RWPE2 (cell line): ENCODE measurements at places on chromosomes 13 and 19.

DNA sequence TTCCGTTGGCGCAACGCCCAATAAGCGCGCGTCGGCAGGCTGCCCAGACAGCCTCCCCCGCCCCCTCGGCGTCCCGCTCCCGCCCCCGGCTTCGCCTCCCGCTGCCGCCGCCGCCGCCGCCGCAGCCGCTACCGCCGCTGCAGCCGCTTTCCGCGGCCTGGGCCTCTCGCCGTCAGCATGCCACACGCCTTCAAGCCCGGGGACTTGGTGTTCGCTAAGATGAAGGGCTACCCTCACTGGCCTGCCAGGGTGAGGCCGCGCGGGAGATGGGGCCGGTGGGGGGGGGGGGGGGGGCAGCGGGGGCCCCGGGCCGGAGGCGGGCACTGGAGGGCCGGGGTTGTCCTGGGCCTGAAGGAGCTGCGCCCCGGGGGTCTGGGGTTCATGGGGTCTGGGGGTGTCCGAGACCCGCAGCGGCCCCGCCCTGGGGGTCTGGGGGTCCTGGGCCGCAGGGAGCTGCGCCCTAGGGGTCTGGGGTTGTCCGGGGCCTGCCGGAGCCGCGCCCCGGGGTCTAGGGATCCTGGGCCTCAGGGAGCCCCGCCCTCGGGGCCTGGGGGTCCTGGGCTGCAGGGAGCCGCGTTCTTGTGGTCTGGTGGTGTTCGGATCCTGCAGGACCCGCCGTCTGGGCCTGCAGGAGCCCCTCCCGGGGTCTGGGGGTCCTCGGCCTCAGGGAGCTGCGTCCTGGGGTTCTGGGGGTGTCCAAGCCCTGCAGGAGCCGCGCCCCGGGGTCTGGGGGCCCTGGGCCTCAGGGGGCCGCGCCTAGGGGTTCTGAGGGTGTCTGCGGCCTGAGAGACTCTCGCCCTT, at the start of gene HDGFL2:
Gene HDGFL2, plus strand, starts transcription at position 124 of the 801 bp plus-strand sequence. Its CDS starts 54 bp downstream, at position 178.
- peaks cover 5% of the 10 kb centered on the region; the same call in 1 of the 2 replicates for H3K36me3 ChIP-seq
- no peak for DNase-seq
- no peaks in the 10 kb centered on the region for H3K27me3 ChIP-seq

GRCh38 chr19:49432141-49433073, 7.2 kb downstream of the GFY start:
- no peaks in the 10 kb centered on the region for H3K4me1 ChIP-seq
- H3K4me3 ChIP-seq: no peak overlapping the region
- no peaks in the 10 kb centered on the region for H3K36me3 ChIP-seq
- H3K27ac ChIP-seq: no peak overlapping the region
- DNase-seq: no peak

DNA sequence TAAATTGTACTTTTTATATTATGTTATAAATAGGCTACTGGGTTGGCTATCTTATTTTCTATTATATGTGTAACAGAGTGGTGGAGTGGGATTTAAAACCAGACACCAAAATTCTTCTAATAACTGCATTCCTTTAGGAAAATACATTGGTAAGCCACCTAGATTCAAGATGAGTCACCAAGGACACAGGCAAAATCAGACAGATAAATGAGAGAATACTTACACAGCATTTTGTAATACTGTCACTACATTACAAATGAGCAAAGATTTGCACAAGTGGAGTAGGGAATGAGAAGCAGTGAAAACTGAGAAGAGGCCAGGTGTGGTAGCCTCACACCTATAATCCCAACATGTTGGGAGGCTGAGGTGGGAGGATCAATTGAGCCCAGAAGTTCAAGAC, 6.2 kb upstream of the SPART start:
- H3K27ac ChIP-seq: no peak overlapping the region
- no peaks in the 10 kb centered on the region for H3K36me3 ChIP-seq
- H3K4me3 ChIP-seq: no peak overlapping the region
- H3K27me3 ChIP-seq: no peaks in the 10 kb centered on the region

DNA sequence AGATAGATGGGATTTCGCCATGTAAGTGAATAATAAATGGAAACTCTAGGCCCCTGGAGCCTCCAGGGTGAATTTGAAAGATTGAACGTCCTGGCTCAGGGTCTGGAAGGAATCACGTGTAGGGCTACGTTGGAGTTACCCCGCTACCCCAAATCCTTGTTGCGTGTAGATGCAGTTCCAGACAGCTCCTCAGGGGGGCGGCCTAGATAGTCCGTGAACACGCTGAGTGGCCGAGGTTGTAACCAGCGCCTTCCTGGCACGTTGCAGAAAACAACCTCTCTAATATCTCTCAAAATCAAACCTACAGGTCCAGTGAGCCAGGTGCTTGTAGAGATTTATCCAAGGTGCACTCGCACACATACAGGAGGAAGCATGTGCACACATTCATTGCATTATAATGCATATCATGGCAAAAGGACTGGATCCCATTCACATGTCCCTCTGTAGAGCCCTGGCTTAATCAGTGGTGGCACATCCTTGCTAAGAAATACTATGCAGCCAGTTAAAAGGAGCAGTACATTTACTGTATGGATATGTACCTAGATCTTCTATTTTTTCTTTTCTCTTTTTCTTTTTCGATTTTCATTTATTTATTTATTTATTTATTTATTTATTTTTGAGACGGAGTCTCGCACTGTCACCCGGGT, 2.5 kb upstream of the KEAP1 start:
- H3K27ac ChIP-seq: no peak overlapping the region
- no peaks in the 10 kb centered on the region for H3K36me3 ChIP-seq
- no peak for DNase-seq
- H3K4me3 ChIP-seq: no peak overlapping the region
- peaks cover 15% of the 10 kb centered on the region for H3K4me1 ChIP-seq
- H3K27me3 ChIP-seq: no peaks in the 10 kb centered on the region

DNA sequence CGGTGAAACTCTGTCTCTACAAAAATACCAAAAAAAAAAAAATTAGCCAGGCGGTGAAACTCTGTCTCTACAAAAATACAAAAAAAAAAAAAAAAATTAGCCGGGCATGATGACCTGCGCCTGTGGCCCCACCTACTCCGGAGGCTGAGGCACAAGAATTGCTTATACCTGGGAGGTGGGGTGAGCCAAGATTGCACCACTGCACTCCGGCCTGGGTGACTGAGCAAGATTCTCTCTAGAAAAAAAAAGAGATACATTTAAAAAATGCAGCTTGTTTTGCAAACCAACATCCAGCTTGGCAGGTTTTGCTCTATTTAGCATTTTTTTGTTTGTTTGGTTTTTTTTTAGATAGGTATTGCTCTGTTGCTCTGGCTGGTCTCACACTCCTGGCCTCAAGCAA, 6.7 kb upstream of the PGPEP1 start:
- H3K27me3 ChIP-seq: no peaks in the 10 kb centered on the region
- H3K4me3 ChIP-seq: no peak overlapping the region
- H3K4me1 ChIP-seq: no peaks in the 10 kb centered on the region
- no peak overlapping the region for H3K27ac ChIP-seq

GRCh38 chr13:110714797-110715394, 1.4 kb downstream of the ING1 start:
- H3K4me1 ChIP-seq: peaks cover 4% of the 10 kb centered on the region
- H3K27ac ChIP-seq: peak overlapping the region; percentile 83
- no peaks in the 10 kb centered on the region for H3K27me3 ChIP-seq
- peak; percentile 67 for DNase-seq
- H3K36me3 ChIP-seq: no peaks in the 10 kb centered on the region; the same call in 1 of the 2 replicates

DNA sequence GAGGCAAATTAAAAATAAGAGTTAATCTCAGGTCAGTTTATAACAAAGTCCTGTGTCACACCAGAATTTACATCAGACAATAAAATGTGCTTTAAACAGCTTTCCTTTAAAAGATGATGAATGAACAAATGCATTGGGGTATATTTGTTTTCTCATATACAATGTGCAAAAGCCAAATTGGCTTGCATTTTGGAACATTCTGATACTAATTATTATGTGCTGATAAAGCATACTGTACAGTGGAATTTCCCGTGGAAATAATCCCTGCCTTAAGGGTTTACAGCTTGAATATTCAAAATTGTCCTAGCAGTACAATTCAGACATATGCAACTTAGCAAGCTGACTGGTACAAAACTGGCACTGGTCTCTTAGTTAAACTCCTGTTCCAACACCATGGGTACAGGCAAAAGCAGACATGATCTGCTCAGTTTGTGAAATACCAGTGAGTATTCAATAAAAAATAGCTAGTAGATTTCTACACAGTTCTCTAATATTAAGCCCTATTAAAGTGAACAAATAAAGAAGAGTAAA, 373.4 kb downstream of the SLITRK1 start:
- H3K4me3 ChIP-seq: no peak overlapping the region
- no peak overlapping the region for H3K27ac ChIP-seq
- H3K27me3 ChIP-seq: no peaks in the 10 kb centered on the region
- DNase-seq: no peak
- H3K36me3 ChIP-seq: no peaks in the 10 kb centered on the region

GRCh38 chr19:50531171-50531612, 17.5 kb upstream of the ASPDH start:
- no peaks in the 10 kb centered on the region for H3K36me3 ChIP-seq
- H3K4me3 ChIP-seq: no peak overlapping the region
- H3K27me3 ChIP-seq: peaks cover 3% of the 10 kb centered on the region
- H3K27ac ChIP-seq: no peak overlapping the region

GRCh38 chr13:40974460-40975407, 44.4 kb downstream of the ELF1 start:
- no peaks in the 10 kb centered on the region for H3K27me3 ChIP-seq
- peaks cover 6% of the 10 kb centered on the region for H3K36me3 ChIP-seq
- peaks cover 22% of the 10 kb centered on the region for H3K4me1 ChIP-seq
- DNase-seq: no peak
